ENCODE measurements at places on chromosomes 3 and 15.

DNA sequence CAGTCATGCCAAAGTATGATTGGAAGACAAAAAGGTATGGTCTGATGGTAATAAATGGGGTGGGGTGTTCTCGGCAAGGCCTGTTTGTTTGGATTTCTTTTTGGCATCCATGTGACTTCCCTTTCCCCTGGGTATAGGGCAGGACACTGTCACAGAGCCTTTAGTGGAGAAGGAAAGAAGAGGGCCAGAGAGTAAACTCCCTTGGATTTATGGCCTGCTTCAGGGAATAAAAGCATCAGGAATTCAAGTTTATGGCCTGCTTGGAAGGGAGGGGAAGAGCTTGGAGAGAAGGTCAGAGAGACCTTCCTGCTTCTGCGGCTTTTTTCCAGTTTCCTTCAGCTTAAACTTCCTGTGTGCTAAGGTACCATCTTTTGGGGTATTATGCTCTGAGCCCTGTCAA, 179.4 kb upstream of the ADAMTS9 start:
- DNase-seq: no peak
- no peaks in the 10 kb centered on the region for H3K36me3 ChIP-seq
- no peaks in the 10 kb centered on the region for H3K27me3 ChIP-seq
- H3K4me1 ChIP-seq: no peaks in the 10 kb centered on the region
- H3K4me3 ChIP-seq: no peak overlapping the region
- H3K27ac ChIP-seq: no peak overlapping the region

DNA sequence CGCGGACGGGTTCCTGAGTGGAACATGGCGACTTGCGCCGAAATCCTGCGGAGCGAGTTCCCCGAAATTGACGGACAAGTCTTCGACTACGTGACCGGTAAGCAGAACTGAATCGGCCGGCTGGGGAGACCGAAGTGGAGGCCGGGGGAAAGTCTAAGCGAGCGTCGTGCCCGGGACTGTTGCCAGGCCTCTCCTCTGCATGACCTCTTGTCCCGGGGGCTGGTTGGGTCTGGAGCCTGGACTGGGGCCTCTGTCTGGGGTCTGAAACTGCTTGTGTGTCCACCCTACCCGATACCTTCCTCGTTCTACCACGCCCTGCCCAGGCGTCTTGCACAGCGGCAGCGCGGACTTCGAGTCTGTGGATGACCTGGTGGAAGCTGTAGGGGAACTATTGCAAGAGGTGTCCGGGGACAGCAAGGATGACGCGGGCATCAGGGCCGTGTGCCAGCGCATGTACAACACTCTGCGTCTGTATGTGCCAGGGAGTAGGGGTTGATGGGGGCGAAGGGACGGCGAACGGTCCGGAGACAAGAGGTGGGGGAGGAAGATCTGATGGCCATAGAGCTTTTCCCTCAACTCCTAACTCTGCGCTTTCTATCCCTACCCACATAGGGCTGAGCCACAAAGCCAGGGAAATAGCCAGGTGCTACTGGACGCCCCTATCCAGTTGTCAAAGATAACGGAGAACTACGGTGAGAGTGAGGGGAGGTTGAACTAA, at the start of gene ABCF3:
ABCF3 (plus strand) TSS at position 16 of the 718 bp plus-strand sequence; CDS start at position 25, 9 bp downstream.
- H3K36me3 ChIP-seq: peaks cover 38% of the 10 kb centered on the region
- peaks cover 15% of the 10 kb centered on the region for H3K4me1 ChIP-seq
- DNase-seq: no peak

GRCh38 chr3:25355998-25356397, 72.1 kb upstream of the RARB start:
- H3K27ac ChIP-seq: no peak overlapping the region
- H3K4me1 ChIP-seq: no peaks in the 10 kb centered on the region

DNA sequence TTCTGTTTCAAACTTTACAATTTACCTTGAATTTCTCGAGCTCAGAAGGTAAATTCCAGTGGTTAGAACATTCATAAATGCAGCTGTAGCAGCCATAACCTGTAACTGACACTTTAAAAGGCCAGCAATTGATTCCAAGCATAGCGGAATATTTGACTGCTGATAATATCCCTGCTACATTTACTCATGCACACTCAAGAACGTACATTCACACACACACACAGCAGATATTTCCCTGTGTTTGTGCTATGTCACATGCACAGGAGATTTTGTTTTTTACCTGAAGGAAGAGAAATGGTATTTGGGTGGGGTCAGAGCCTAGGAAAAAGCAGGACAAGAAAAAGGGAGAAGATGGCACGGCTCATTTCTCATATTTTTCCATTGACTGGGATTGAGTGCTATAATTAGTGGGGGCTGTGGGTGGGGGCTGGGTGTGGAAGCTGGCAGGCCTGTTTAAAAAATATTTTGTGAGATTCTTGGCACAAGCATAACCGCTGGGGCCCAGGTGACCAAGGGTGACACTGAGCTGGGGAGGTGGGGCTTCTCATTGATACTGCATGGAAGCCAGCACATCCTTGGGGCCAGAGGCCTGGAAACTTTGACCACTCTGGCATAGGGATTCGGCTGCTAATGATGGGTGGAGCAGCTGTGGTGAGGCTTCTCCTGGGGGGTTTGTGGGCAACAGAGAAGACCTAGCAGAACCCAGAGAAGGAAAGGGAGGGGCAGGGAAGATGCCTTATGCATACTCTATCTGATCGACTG, 88.9 kb upstream of the TPRG1 start:
- no peaks in the 10 kb centered on the region for H3K36me3 ChIP-seq
- H3K27me3 ChIP-seq: peaks cover 6% of the 10 kb centered on the region
- DNase-seq: no peak

DNA sequence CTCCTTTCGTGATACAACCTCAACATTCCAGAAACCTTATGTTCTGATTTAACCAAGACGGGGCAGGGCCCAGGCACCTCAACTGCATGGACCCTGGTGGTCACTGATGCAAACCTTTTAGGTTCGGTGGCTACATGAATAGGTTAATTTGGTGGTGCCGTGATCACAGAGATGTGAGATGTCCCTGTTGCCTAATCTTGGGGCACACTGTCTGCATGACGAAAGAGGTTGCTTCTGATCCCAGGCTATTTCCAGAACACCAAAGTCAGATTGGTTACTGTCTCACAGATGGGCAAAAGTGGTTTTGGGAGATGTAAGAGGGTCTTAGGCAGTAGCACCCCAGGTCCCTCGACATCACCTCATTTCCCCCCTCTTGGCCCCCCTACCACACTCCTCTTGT, 4.0 kb upstream of the CCR1 start:
- DNase-seq: no peak
- H3K27me3 ChIP-seq: no peaks in the 10 kb centered on the region
- no peaks in the 10 kb centered on the region for H3K36me3 ChIP-seq

GRCh38 chr3:181888234-181888633, 176.5 kb downstream of the SOX2 start:
- DNase-seq: no peak
- H3K36me3 ChIP-seq: no peaks in the 10 kb centered on the region
- no peak overlapping the region for H3K4me3 ChIP-seq
- H3K27ac ChIP-seq: no peak overlapping the region
- H3K27me3 ChIP-seq: no peaks in the 10 kb centered on the region
- H3K4me1 ChIP-seq: no peaks in the 10 kb centered on the region

- H3K27me3 ChIP-seq: no peaks in the 10 kb centered on the region
- no peak overlapping the region for H3K27ac ChIP-seq
- peaks cover 5% of the 10 kb centered on the region for H3K4me1 ChIP-seq
- no peaks in the 10 kb centered on the region for H3K36me3 ChIP-seq
Observed at GRCh38 chr3:72909591-72909990, 21.7 kb downstream of the GXYLT2 start.

DNA sequence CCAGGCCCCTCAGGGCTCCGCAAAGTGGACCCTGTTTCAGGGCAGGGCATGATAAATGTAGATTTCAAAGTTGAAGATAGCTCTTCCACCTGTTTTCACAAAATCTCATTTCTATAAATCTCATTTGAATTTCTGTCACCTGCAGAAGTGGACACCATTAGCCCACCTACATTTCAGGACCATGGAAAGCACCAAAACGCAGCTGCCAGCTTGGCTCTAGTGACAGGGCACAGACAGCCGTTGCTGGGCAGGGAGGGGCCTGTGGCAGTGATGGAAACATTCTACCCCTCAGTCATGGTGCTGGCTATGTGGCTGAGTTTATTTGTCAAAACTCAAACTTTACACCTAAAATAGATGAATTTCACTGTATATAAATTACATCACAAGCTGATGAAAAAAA, 40.4 kb downstream of the PRR23E start:
- H3K4me1 ChIP-seq: no peaks in the 10 kb centered on the region
- no peak overlapping the region for H3K4me3 ChIP-seq
- H3K27me3 ChIP-seq: peaks cover 7% of the 10 kb centered on the region
- no peaks in the 10 kb centered on the region for H3K36me3 ChIP-seq
- no peak overlapping the region for H3K27ac ChIP-seq

- no peak overlapping the region for H3K4me3 ChIP-seq
- no peaks in the 10 kb centered on the region for H3K36me3 ChIP-seq
- H3K4me1 ChIP-seq: peaks cover 6% of the 10 kb centered on the region
- H3K27ac ChIP-seq: no peak overlapping the region
- DNase-seq: no peak
Observed at GRCh38 chr15:91930092-91930491, 76.6 kb downstream of the SLCO3A1 start.

DNA sequence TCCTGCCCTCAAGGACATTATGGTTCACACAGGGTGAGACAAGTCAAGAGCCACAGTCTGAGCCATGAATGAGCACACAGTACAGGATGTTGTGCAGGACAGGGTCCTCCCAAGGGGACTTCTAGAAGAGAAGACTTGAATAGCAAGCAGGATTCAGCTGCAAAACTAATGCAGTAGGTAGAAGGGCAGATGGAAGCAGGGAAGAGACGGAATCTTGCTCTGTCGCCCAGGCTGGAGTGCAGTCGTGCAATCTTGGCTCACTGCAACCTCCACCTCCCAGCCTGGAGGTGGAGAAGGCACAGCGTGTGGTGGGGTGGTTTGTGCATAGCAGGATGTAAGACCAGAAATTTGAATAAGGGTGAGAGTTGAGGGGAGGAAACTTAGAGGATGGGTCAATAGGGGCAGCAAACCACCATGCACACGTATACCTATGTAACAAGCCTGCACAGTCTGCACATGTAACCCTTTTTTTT, 8.0 kb downstream of the BCL2L10 start:
- H3K4me1 ChIP-seq: peaks cover 28% of the 10 kb centered on the region
- no peaks in the 10 kb centered on the region for H3K36me3 ChIP-seq
- no peak for DNase-seq
- H3K4me3 ChIP-seq: no peak overlapping the region

DNA sequence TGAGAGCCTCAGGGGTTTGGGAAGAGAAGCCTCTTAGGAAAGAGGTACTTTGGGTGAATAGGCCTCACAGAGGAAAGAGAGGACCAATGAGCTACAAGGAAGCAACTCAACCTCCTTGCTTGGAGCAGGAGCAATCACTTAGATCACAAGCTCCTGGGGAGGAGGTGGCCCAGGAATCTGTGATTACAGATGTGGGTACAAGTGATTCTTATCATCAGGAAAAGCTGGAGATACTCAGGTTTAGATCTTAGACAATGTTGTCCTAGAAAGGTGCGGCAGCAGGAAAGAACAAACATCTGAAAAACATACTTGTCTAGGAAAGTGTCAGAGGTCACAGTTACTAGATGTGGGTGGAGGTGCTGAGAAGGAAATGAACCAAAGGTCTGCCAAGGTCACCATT, 8.2 kb downstream of the PARP16 start:
- no peak for DNase-seq
- H3K27ac ChIP-seq: no peak overlapping the region
- no peaks in the 10 kb centered on the region for H3K27me3 ChIP-seq
- no peak overlapping the region for H3K4me3 ChIP-seq
- H3K36me3 ChIP-seq: no peaks in the 10 kb centered on the region

- DNase-seq: no peak
- no peaks in the 10 kb centered on the region for H3K36me3 ChIP-seq
- no peaks in the 10 kb centered on the region for H3K4me1 ChIP-seq
- no peak overlapping the region for H3K4me3 ChIP-seq
Observed at GRCh38 chr15:72387741-72388140, 10.4 kb upstream of the TMEM202 start.

DNA sequence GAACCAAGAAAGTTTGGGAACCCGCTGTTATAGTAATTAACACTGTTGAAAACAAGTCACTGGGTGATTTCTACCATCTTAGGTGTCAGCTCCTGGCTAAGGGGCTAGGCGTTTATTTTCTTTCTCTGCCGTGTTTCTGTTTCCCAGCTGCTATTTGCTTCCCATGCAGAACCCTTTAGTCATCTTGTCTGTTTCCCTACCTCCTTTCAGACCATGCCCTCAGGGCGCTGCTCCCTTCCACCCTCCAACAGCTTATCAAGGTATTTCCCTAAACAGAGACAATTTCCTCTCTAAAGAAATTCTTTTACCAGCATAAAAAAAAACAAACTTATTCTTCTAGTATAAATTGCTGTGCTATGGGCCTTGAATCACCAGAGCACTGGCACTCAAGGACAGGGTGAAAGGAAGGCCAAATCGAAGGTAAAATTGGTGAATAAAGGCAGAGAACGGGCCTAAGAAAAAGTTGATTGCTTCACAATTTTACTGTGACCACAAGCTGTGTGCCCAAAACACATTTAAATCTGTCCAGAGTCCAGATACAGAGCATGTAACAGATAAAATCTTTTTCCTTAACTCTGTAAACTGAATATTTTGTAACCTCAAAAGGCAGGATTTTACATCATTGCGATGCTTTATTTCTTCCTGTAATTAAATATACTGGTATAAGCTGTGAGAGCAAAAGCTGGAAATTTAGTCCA, 319.2 kb downstream of the ZNF621 start:
- H3K4me3 ChIP-seq: no peak overlapping the region
- DNase-seq: no peak
- no peaks in the 10 kb centered on the region for H3K27me3 ChIP-seq
- no peak overlapping the region for H3K27ac ChIP-seq
- no peaks in the 10 kb centered on the region for H3K36me3 ChIP-seq

DNA sequence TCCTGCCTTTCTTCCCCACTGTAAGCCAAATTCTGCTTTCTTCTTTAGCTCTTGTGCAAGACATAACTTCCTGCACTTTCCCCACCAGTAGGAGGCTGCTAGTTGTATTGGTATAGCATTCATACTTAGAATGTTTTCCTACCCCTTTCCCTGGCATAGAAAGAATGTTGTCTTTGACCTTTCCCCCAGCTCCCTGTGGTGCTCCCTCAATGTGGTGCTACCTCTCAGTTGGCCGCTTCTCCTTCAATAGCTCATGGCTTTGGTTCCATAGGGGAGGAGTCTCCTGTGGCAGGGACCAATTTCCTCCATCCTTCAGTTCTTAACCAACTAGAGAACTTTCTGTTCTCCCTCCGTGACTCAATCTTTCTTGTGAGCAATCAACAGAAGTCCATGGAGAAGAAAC, 67.5 kb upstream of the AKAP13 start:
- no peak overlapping the region for H3K4me3 ChIP-seq
- DNase-seq: no peak
- H3K27ac ChIP-seq: no peak overlapping the region
- no peaks in the 10 kb centered on the region for H3K36me3 ChIP-seq
- H3K4me1 ChIP-seq: no peaks in the 10 kb centered on the region

- peak overlapping the region; percentile 57 for H3K27ac ChIP-seq
- H3K4me3 ChIP-seq: no peak overlapping the region
- no peaks in the 10 kb centered on the region for H3K27me3 ChIP-seq
- peaks cover 67% of the 10 kb centered on the region for H3K4me1 ChIP-seq
- DNase-seq: no peak
Observed at GRCh38 chr3:58071480-58071971, 63.3 kb downstream of the FLNB start.

- no peaks in the 10 kb centered on the region for H3K36me3 ChIP-seq
- no peaks in the 10 kb centered on the region for H3K4me1 ChIP-seq
- no peaks in the 10 kb centered on the region for H3K27me3 ChIP-seq
- H3K27ac ChIP-seq: no peak overlapping the region
Observed at GRCh38 chr3:89851974-89852621, 744.7 kb downstream of the EPHA3 start.

- H3K4me3 ChIP-seq: no peak overlapping the region
- DNase-seq: no peak
- H3K4me1 ChIP-seq: no peaks in the 10 kb centered on the region
- H3K36me3 ChIP-seq: no peaks in the 10 kb centered on the region
Observed at GRCh38 chr3:29374226-29374625, 93.4 kb downstream of the RBMS3 start.

All from Panc1 (cell line).